ENCODE measurements at places on chromosomes 13 and 19.

DNA sequence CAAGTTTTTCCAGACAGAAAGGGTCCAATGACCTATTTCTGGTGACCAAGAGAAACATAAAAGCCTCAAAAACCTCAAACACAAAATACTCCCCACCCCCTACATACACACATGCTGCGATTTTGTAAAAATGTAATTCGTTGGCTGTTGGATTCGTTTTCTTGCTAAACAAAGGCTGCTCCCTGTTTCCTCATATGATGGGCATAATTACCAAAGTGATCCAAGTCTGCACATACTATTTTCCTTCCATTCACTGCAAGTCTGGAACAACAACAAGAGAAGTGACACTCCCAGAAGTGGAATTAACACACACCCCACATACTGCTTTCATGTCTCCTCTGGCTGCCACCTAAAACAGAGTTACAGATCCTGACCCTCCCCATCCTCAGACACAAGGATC is 131.9 kb downstream of the RAP2A start:
- no peak for DNase-seq

GRCh38 chr13:52707375-52707774 is 32.2 kb downstream of the CNMD start:
- no peak for DNase-seq

- peak; percentile 35 for DNase-seq
Observed at GRCh38 chr13:26707122-26708006, 53.2 kb downstream of the GPR12 start.

GRCh38 chr13:52454459-52454819 is 839 bp upstream of the CKAP2 start:
- peak; percentile 37 for DNase-seq

DNA sequence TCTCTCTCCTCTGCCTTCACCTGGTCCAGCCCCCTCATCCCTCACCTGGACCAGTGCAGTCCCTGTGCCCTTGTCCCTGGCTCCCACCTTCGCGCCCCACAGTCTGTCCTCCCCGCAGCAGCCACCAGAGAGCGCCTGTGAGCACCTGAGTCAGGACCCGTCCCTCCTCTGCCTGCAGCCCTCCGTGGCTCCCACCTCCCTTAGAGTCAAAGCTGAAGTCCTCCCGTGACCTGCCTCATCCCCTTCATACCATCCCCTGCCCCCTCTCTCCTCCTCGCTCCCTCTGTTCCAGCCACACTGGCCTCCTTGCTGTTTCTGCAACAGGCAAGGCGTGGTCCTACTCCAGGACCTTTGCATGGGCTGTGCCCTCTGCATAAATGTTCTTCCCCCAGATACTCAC is 10.3 kb downstream of the CELF5 start:
- peak; percentile 32 for DNase-seq

DNA sequence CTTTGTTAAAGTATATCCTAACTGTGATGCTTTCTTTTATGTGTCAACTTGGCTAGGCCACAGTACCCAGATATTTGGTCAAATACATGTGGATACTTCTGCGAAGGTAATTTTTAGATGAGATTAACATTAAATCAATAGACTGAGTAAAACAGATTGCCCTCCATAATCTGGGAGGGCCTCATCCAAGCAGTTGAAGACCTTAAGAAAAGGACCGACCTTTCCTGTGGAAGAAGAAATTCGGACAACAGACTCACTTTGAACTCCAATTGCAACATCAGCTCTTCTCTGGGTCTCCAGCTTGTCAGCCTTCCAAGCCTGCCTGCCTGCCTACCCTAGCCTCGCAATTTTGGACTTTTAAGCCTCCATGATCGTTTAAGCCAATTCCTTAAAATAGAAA is 57.9 kb upstream of the DOCK9 start:
- no peak for DNase-seq

DNA sequence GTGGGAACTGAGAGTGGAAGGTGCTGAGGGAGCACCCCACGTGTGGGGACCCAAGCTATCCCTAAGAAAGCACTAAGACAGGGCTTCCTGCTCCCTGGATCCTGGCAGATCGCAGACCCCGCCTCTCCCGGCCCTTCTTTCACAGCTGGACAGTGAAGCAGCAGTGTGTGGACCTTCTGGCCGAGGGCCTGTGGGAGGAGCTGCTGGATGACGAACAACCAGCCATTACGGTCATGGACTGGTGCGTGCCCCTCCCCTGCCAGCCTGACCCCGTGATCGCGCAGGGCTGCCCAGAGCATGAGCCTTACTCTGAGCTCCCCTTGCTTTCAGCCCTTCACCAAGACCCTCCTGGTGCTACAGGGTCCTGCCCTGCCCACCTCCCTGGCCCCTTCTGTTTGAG is 2.3 kb downstream of the NCCRP1 start:
- no peak for DNase-seq

DNA sequence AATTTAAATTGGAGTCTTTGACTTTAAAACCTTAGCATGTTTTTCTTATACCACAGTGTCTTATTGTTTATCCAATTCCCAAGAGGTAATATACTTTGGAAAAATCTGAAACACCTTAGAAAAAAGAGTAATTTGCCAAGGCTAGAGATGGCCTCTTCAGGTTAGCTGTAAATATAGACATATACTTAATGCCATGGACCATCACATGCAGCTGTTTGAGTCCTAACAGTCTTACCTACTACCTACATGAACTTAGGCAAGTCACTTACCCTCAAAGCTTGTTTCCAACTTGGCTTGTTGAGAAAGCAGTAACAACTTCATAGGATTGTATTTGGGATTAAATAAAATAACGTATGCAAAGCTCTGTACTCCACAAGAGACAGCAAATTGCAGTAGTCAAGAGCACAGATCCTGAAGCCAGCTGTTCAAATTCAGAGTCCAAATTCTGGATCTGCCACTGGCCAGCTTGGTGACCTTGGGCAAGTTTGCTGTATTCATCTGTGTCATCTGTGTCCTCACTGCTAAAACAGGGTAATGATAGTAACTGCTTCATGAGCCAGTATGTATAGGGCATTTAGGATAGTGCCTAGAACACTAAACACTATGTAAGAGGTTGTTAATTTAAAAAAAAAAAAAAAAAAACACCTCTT is 13.2 kb upstream of the SPART start:
- no peak for DNase-seq

DNA sequence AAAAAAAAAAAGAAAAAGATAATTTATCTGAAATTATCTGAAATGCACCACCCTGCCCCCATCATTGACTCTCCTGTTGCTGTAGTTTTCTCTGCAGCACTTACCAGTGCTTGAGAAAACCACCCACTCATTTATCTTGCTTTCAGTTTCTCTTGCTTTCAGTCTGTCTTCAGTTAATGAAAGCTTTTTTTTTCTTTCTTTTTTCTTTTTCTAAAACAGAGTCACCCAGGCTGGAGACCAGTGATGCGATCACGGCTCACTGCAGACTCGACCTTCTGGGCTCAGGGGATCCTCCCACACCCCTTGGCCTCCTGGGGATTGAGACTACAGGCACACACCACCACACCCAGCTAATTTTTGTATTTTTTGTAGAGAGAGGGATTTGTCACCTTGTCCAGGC is 4.3 kb upstream of the ACP5 start:
- peak; percentile 48 for DNase-seq

DNA sequence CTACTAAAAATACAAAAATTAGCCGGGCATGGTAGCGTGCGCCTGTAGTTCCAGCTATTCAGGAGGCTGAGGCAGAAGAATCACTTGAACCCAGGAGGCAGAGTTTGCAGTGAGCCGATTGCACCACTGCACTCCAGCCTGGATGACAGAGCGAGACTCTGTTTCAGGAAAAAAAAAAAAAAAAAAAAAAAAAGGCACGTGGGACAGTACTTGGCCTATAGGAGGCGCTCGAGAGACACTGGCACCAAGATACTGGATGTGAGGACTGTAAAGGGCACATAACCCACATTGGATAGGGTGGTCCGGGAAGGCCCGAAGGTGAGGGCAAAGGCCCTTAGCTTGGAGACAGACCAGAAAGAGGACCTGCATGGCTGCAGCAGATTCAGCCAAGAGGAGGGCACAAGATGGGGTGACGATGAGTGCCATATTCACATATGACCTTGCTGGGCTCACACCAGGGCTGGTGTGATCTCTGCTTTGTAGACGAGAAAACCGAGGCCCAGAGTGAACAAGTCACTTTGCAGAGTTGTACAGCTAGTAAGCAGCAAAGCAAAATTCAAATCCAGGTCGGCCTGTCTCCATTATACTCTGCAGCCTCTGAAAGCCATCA is 89.4 kb downstream of the DPF1 start:
- peak; percentile 34 for DNase-seq

DNA sequence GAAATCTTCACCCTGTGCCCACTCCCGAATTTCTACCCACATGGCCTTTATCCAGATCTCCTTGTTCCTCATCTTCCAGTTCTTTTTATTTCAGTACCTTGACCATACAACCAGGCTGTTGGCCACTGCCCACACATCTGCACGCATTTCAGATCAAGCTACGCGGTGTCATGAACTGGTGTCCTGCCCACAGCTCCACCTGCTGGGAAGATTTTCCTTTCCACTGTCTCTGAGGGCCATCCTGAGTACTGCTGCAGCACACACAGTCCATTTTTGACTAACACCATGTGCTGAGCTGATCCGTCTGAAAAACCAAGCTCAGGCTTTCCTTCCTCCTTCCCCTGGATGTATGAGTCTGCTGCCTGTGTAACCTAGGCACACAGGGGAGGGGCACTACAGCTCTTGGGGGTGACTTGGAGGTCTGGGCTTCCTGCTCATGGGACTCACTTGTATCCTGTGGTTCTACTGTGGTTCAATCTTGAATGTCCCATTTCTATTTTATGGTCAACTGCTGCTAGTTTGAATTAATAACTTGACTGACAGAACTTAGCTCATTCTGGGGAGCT is 71.9 kb downstream of the WASF3 start:
- DNase-seq = no peak

DNA sequence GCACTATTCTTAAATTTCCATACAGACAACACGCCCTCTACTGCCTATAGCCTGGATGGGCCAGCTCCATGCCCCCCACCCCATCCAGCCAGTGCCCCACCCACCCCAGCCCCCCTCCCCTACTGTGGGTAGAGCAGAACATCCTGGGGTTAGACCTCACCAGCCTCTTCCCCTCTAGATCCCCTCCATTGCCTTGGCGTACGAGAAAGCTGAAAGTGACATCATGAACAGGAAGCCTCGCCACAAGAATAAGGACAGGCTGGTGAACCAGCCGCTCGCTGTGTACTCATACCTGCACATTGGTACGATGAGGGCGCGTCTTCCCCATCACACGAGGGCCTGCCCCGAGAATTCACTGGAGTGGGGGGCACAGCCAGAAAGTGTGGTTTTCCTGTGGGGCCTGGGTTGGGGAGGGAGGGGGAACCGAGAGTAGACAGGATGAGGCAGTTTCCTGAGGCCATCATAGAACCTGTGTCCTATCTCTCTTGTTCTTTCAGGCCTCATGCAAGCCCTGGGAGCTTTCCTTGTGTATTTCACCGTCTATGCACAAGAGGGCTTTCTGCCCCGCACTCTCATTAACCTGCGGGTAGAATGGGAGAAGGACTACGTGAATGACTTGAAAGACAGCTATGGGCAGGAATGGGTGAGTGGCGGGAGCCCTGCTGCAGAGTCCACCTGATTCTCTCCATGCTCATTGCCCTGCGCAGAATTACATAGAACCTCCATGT is 29.1 kb downstream of the ATP12A start:
- peak; percentile 80 for DNase-seq

DNA sequence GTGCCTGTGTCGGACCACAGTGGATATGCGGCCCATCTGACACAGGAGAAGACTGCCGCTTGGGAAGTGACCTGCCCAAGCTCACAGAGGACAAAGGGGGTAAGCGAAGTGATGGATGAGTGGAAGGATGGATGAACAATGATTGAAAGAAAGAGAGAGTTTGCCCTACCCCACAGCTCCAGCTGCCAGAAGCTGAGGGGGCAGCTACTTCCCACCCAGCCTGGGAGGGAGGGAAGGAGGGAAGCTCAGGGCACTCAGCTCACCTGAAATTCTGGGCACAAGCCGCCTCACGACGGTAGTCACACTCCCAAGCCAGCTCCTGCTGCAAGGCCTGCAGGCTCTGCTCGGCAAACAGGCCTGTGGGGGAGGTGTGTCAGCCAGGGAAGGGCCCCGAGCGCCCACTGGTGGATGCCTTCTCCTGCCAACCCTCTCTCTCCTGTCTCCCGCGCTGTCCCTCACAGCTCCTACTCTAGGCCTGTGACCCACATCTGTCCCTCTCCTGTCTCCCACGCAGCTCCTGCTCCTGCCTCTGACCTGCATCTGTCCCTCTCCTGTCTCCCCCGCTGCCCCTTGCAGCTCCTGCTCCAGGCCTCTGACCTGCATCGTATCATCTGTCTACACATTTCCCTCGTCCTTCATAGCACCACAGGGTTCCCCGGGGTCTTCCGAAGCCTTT is 12.0 kb upstream of the NUMBL start:
- DNase-seq = no peak

DNA sequence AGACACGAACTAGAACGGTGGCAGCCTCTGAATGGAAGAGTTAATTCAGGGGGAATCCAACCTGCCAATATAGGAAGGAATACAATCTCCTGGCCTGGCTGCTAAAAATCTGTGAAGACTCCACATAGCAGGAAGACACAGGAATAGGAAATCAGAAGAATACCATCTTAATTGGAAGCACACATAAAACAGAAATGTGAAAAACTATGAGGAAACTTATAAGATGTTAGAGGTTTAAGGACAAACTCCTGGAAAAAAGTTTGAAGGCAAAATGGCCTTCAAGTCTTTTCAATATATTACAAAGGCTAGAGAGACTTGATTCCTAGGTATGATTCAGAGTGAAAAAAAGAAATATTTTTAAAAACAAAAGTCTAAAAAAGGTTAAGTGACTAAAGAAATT is 78.1 kb upstream of the FBXL3 start:
- no peak for DNase-seq

- DNase-seq = no peak
Observed at GRCh38 chr13:96090240-96091101, 564 bp downstream of the HS6ST3 start.

All from activated CD4-positive, alpha-beta memory T cell treated with anti-CD3 and anti-CD28 coated beads, Interleukin-2, amount 10 ng/mL, durations not matched to agents 7 days and 5 days (primary cell).